ENCODE measurements at places on chromosomes 13 and 19.

- DNase-seq = no peak
These were observed 385.5 kb downstream of the NDFIP2 start for GRCh38 chr13:79866436-79866835.

DNA sequence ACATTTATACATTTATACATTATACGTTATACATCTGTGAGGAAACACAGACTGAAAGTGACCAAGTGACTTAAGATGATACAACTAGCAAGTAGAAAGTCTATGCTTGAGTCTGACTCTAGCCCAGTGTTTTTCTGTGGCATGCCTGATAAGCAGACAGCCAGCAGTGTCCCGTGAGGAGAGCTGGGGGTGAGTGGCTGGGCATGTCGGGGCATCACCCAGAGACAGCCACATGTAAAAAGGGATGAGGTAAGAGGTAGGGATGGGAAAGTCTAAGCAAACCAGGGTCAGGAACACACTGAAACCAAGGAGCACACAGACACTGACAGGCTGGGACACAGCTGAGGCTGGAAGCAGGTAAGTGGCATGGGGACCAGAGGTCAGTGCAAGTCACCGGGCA is 333.2 kb downstream of the FOXO1 start:
- DNase-seq = no peak

GRCh38 chr13:31121379-31122140 is 40.1 kb downstream of the HSPH1 start:
- DNase-seq = no peak

DNA sequence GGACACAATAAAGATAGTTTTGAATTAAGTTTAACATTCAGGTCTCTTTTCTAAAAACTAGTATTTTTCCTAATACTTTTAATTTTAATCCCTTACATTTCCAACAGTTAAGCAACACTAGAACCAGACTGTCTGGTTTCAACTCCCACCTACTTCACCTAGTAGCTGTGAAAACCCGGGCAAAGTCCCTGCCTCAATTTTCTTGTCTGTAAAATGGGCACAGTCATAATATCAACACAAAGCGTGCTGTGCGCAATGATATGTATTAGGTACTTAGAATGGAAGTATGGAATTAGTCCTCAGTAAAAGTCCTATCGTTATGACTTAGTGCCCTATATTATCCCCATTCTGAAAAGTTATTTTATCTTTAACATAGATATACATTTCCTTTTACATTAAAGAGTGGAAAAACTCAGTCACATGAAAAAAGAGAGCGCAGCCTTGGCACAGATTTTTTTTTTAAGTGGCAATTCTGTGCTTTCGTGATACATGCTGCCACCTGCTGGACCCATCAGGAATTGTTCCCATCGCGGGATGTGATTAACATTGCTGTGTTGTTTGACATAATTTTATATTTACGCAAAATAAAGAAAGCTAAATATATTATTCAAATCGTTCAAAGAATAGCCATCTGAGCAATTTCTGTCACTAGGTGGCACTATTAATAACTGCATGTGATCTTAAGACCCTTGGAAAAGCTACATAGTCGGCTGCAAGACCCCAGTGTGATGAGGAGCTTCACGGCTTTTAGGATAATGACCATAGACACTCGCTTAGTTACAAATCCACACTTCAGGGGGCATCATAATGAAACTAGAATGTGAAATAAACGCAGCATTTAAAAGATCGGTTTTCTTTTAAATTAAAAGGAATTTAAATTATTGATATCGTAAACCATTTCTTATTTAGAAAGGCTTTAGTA is 59.9 kb downstream of the LIG4 start:
- peak; percentile 34 for DNase-seq

DNA sequence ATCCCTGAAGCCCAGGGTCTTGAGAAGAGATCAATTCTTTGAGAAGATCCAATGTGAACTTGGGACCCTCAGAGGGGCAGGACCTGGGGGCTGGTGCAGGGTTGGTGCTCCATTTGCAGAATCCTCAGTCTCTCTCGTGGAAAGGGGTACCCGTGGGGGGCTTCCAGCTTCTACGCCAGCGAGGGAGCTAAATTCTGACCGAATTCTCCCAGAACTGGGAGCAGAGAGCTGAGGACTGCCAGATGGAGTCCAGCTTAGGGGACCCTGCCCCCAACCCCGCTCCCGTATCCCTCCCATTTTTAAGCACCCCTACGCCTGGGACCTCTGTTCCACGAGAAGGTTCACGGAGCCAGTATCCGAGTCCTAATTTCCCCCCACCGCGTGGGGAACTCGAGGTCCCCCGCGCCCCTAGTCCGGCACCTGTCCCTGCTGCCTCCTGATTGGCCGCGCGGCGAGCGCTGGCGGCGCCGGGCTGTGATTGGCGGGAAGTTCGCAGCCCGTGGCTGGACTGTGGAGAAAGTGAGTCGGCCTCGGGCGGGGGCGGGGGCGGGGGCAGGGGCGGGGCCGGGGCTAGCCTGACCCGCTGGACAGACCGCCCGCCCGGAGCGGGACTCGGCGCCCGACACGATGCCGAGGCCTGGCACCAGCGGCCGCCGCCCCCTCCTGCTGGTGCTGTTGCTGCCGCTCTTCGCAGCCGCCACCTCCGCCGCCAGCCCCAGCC is 4.4 kb upstream of the LTBP4 start:
- DNase-seq = peak; percentile 72

- DNase-seq = peak; percentile 76
These were observed 2.2 kb downstream of the TSC22D1 start for GRCh38 chr13:44573790-44574465.

- DNase-seq = no peak
These were observed 1070.6 kb downstream of the PCDH9 start for GRCh38 chr13:66159511-66159910.

GRCh38 chr13:111537843-111538499 is 217.5 kb downstream of the TEX29 start:
- no peak for DNase-seq

DNA sequence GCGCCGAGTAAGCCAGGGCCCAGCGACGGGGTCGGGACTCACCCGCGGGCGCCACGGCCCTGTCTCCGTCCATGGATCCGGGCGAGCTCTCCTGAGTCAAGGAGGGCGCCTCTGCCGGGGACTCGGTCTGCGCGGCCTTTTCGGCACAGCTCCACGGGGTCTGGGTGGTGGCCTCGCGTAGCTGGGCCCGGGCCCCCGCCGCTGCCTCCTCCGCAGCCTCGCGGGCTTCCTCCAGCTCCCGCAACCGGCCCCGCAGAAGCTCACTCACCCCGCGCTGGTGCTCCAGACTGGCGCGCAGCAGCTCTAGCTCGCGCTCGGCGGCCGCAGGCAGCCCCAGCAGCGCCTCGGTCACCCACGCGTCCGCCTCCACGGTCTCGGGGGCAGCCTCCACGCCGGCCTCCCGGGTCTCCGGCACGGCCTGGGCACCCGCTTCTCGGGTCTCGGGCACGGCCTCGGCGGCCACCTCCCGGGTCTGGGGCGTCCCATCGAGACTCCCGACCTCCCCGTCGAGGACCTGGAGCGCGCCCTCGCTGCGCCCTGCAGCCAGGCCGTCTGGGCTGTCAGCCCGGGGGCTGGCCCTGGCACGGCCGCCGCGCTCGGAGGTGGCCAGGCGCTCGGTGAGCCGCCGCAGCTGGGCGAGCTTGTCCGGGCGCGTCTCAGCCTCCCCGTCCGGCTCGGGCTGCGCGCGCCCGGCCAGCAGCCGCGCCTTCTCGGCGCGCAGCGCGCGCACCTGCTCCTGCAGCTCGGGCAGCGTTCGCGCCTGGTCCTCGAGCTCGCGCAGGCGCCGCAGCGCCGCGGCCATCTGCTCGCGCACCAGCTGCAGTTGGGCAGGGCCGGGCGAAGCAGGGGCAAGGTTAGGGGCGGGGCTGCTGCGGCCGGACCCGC is 8.4 kb downstream of the KANK3 start:
- peak; percentile 48 for DNase-seq

GRCh38 chr13:90270226-90270625 is 1077.3 kb upstream of the MIR17HG start:
- DNase-seq = no peak

DNA sequence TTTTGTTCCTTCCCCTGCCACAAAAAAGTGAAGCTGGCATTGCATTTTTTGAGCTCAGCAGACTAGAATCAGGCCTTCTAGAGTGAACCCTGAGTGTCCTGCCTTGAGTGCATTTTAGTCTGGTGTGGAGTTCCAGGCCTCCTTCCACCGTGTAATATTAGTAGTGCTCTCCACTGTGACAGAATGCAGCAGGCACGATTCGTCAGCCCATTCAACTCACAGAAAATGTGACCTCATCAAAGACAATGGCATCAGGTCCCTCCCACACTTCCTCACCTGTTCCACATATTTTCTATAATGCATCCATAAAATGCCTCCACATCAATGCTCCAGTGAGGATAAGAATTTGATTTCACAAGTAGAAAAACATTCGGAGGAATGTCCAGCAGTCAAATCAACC is 227.6 kb downstream of the FGF9 start:
- no peak for DNase-seq

GRCh38 chr19:11089254-11090013 is at the start of gene LDLR:
Gene LDLR, plus strand, starts transcription at chr19:11089463. Its CDS starts 86 bp downstream, at chr19:11089549.
- peak; percentile 94 for DNase-seq

- DNase-seq = peak; percentile 13
These were observed 21.6 kb downstream of the SGCG start for GRCh38 chr13:23202383-23202782.

- no peak for DNase-seq
These were observed 8.3 kb downstream of the TEX29 start for GRCh38 chr13:111328574-111329410.

- peak; percentile 69 for DNase-seq
These were observed 131.7 kb downstream of the UGGT2 start for GRCh38 chr13:95921485-95921884.

- DNase-seq = peak; percentile 59
These were observed 175.3 kb downstream of the ZIC5 start for GRCh38 chr13:99796175-99796819.

GRCh38 chr13:25248071-25248470 is 39.2 kb downstream of the MTMR6 start:
- DNase-seq = no peak

DNA sequence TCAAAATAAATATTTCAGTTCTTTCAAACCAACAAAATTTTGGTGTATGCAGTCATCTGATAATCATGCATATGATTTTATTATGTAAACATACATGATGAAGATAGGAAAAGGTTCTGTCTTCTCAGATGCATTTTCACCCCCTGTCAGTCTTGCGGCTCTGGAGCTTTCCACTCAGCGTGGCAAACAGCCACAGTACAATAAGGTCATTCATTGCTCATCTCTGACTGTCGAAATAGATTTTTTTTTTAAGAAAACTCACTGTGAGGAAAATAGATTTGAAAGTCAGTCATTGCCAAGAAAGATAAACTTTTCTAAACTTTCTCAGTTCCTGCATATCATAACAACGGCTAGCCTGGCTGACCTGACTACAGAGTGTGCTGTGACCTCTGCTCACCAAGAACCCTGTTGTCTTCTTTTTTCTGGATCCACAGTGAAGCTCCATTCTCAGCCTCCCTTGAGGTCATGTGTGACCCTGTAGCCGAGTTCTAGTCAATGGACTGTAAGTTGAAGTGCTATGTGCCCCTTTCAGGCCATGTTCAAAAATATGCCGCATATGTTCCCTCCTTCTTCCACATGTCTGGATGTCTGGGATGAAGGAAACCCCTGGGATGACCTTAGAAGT is 519.6 kb downstream of the KLF5 start:
- no peak for DNase-seq

- no peak for DNase-seq
These were observed 6.8 kb downstream of the GAMT start for GRCh38 chr19:1394252-1395193.

- no peak for DNase-seq
These were observed 694.3 kb upstream of the SGCG start for GRCh38 chr13:22486490-22486889.

DNA sequence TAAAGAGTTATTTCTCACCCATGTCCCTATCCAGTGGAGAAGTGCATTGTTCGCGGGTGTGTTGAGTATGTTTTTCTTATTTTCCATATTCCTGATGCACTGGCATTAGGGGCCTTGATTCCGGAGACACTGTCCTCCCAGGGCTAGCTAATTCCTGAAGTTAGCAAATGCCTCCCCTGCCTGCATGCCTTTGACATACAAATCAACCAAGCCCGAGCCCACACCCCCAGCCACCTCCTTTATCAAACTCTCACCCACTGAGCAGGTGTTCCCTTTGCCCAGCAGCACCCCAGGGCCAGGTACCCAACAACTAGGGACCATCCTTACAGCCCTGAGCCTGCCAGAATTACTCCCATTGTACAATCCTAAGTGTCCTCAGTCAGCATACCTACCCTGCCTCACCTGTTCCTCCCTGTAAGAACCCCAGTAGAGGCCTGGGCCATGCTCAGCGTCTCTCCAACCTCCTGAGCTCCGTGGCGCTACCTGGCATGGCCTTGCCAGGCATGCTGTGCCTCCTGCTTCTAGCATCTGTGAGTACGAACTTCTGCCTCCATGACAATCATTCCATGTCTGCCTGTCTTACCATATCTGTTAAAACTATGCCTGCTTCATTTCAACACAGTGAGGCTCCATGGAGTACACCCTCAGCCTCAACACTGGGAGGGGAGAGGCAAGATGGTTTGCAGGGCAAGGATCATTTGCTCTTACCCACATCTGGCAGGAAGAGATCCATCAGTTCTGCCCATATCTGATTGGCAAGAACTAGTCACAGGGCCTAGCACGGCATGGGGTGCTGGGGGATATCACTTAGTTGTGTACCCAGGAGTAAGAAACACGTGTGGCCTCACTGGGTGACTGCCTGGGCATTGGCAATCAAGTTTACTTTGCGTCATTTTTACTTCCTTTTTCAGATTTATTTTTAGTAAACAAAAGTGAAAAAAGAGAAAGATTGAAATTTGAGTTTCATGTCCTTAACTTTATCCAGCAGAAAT is 203.9 kb downstream of the SHISA2 start:
- no peak for DNase-seq

DNA sequence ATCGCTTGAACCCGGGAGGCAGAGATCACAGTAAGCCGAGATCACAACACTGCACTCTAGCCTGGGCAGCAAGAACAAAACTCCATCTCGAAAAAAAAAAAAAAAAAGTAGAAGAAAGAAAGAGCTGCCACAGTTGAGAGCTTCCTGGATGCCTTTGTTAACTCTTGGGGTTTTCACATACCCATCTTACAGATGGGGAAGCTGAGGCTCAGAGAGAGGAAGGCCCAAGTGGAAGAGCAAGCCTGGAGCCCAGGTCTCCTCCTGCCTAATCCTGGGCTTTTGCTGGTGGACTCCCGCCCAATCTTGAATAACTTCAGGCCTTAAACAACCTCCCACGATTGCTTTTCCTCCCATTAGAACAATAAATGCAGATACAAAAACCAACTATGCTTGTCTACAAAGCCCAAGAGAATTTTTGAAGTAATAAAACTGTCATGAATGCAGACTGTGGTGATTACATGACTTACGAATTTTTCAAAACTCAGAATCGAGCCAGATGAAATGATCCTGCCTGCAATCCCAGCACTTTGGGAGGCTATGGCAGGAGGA is 41.7 kb downstream of the LTBP4 start:
- no peak for DNase-seq

DNA sequence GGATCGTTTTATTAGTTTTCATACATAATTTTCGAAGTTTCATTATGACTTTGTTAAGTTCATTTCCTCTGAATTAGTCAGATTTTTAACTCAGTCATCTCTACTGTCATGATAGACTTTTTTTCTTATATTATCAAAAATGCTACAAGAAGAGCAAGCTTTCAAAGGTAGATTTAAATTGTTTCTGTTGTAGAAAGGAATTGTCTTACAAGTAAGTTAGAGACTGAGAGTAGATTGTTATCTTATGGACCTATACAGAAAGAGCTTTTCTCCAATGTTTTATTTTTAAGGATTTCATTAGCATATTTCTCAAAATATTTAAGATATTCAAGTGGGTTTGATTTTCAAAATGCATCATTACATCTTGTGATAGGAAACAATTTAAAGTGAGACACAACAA is 2.7 kb downstream of the MAB21L1 start:
- no peak for DNase-seq

GRCh38 chr13:101308247-101309013 is 107.9 kb downstream of the NALCN start:
- DNase-seq = peak; percentile 17

Data from EH (cell line).